Stimulated activated memory B cell treated with anti-CD40 and anti-IgM and Interleukin-4, amounts not matched to agents 10 μg/mL and 1 μg/mL and 100 μg/mL, for 72 hours (primary cell): ENCODE measurements at places on chromosomes 12 and 14.

GRCh38 chr12:72289633-72290032 is 17.5 kb downstream of the TRHDE start:
- ATAC-seq, result no peak

- ATAC-seq, result no peak
Measured at GRCh38 chr14:73462815-73463214, 4.5 kb upstream of the NUMB start.

GRCh38 chr12:29149691-29150281 is 708 bp downstream of the FAR2 start:
- ATAC-seq, result no peak

GRCh38 chr12:92444763-92445162 is 258.0 kb upstream of the PLEKHG7 start:
- ATAC-seq, result peak; percentile 86

GRCh38 chr14:98932431-98933325 is 339.3 kb downstream of the BCL11B start:
- ATAC-seq, result no peak

DNA sequence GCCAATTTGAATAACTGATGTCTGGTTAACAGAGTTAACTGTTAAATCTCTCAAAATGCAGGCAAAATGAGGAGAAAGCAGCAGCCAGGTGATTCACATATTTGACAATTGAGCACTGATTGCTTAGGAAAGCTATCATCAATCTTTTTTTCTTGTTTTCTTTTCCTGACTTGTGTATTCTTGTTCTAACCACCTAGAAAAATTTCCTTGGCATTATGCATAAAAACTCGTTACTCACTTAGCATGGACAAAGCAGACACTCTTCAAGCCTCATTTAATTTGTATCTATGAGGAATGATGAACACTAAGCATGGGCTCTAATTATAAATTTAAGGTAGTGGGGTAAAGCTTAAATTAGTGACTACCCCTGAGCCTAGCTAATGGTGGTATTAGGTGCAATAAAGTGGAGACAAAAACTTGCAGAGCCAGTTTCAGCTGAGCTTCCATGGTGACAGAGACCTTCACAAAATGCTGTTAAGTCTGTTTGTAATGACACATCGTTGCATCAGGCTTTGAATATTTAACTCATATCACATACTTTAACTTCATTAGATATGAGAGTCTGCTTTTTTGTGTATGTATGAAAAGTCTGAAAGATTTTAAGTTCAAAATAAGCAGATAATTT is 52.0 kb downstream of the RASSF9 start:
- ATAC-seq, result no peak

DNA sequence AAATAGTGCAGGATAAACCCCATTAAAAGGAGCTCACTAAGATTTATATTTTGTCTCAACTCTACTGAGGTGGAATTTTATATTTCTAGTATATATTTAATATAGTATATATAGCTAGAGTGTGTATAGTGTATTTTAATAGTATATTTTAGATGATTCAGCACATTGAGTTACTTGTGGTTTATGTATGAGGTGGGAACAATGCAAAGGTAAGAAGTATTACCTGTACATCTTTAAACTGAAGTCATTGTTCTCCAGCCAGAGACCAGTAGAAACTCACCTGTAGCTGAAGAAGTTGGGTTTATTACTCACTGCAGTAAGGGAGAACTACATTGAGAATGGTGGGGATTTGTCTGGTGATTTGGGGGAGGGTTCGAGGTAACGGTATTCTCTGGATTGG is 15.9 kb downstream of the ETNK1 start:
- ATAC-seq, result no peak

DNA sequence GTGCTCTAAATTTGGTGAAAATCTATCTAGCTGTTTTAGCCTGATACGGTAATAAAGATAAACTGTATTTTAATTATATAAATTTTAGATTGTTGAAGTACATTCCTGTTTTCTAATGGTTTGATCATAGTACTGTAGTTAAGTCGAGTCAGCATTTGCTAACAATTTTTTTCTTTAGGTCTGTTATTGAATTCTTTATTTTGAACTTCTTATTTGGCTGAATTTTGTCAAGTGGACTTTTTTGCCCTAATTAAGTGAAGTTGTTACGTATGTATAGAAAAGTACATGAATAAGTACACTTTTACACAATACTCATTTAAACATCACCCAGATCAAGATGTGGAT is 66.8 kb downstream of the VRK1 start:
- no peak for ATAC-seq

- no peak for ATAC-seq
Measured at GRCh38 chr14:105184461-105184860, 3.3 kb upstream of the NUDT14 start.

DNA sequence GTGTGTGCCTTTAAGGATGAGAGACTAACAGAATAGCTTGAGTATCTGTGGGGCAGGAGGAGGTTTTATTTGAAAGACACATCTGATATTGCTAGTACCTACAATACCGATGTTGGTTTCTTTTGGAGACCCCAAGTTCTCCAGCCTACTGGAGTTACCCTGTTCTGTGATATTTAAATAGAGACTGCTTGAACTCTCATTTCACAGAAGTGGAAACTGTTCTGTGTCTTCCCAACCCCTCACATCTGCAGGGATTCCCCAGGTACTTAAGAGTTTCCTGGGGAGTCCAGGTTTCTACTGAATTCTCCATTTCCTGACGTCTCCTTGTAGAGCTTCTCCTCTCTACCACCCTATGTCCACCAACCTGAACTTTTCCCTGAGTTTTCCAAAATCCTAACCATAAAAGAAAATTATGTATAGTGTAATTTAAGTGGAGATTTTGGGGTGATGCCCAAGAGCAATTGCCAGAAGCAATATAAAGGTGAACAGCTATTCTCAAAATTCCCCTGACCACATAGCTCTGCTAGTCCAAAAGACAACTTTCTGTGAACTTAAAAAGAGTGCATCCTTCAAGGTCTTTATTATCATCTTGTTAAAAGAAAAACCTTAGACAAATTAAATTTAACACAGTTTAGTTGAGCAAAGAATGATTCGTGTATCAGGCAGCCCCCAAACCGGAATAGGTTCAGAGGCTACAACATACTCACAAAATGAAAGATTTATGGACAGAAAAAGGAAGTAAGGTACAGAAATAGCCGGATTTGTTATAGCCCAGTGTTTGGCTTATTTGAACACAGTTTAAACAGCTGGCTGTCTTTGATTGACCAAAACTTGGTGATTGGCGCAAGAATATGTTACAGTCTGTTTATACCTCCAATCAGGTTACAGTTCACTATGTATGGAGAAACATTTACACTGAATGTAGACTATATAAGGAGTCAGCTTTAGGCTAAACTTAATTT is 373.4 kb downstream of the NUAK1 start:
- no peak for ATAC-seq

- no peak for ATAC-seq
Measured at GRCh38 chr14:75699331-75699730, 38.3 kb downstream of the TTLL5 start.

GRCh38 chr12:9897535-9897934 is 16.2 kb downstream of the KLRF2 start:
- no peak for ATAC-seq

GRCh38 chr14:49861699-49862088 is 9.1 kb upstream of the NEMF start:
- peak; percentile 44 for ATAC-seq

- ATAC-seq, result no peak
Measured at GRCh38 chr14:105685003-105685402, 158.6 kb downstream of the TMEM121 start.

DNA sequence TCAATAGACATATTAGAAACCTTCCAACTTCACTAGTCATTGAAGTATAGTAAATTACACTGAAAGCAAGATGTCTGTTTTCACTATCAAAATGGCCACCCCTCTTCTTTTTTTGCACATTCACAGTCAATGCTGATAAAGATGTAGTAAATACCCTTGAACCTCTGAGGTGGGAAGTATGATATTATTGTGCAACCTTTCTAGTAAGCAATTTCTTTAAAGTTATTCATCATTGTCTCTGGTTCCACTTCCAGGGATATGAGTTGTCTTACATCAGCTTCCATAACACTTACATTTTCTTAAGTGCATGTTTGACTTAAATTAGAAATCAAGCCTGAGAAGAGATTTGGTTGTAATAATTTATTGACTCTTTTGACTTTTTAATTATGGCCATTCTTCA is 453.9 kb upstream of the MGAT4C start:
- ATAC-seq, result no peak

- no peak for ATAC-seq
Measured at GRCh38 chr14:91383439-91383838, 34.2 kb downstream of the CCDC88C start.

- ATAC-seq, result no peak
Measured at GRCh38 chr14:44576356-44576755, 69.3 kb upstream of the FSCB start.

DNA sequence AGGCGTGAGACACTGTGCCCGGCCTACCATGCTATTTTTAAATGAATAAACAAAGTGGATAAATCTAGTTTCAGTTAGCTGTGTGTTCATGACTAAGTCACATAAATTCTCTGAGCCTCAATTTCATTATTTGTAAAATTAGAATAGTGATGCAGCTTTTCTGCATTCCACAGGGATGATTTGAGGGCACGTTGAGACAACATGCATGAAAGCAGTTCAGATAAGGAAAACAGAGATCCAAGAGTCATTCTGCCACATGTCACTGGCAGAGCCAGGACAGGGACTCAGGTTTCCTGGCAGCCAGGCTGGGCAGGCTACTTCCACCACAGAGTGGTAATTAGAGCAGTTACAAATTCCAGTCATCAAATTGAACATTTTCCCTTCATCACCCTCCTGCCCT is 2.9 kb upstream of the PPP4R4 start:
- no peak for ATAC-seq

- peak; percentile 69 for ATAC-seq
Measured at GRCh38 chr14:70642303-70643235, 853 bp downstream of the TTC9 start.

- ATAC-seq, result peak; percentile 20
Measured at GRCh38 chr12:93851257-93851671, 174.1 kb downstream of the CRADD start.

- ATAC-seq, result no peak
Measured at GRCh38 chr12:110198386-110198785, 74.2 kb downstream of the IFT81 start.

DNA sequence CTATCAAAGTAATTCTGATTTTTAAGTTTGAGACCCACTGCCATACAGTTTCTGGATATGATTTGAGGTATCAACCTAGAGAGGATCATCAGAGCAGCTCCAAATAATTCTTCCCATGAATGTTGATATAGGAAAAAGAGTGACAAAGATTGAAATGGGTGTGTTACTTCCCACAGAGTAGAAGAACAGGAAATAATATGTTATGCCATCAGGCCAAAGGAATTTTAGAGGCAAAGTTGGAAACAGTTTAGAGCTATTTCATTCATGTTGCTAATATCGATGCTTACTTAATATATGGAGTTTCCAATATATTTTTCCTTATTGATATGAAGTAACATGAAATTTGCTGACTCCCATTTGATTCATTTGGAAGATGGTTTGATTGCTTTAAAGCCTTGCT is 8.9 kb upstream of the MSRB3 start:
- no peak for ATAC-seq

DNA sequence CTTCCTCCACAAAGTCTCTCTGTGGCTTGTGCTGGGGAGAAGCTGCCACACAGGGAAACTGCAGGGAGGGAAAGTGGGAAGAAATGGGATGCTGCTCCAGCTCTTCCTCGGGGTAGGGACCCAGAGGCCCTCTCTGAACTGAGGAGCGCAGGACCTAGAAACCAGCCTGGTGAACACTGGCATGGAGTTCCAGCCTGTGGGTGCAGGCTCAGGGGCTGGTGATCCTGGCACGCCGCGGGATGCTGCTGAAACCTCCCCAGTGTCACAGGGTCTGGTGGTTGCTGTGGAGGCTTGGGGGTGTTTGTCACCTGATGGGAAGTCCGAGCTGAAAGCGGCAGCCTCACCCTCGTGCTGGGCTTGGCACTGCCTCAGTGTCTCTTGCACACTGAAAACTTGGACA is 5.2 kb upstream of the KRT75 start:
- no peak for ATAC-seq

DNA sequence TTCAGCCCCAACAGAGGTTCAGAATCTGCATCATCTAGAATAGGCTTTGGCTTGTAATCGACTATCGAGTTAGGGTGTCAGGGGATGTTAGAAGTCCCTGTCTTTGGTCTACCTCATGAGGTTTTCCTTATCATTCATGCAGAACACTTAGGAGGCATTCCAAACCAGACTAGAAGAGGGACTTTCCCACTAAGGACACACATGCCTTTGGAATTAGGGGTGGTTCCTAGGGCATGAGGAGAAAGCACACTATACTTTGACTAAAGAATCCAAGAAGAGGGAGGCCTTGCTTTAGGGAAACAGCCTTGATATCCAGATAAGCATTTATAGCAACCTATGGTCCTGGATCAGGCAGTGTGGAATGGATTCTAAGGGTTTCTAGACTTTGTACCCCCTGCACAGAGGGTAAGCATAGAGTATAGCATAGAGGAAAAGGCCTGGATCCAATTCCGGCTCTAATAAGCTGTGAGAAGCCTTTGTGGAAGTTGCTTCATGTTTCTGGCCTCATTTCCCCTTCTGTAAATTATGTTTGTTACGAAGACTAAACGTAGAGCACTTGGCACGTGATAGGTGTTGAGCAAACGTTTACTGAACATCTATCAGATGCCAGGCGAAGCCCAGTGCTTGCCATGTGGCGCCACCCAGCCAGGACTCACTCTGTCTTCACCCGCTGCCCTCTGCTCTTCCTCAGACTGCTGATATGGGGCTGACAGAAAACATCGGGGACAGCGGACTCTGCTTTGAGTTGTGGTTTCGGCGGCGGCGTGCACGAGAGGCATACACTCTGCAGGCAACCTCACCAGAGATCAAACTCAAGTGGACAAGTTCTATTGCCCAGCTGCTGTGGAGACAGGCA is 13.2 kb downstream of the ZNF219 start:
- ATAC-seq, result no peak

DNA sequence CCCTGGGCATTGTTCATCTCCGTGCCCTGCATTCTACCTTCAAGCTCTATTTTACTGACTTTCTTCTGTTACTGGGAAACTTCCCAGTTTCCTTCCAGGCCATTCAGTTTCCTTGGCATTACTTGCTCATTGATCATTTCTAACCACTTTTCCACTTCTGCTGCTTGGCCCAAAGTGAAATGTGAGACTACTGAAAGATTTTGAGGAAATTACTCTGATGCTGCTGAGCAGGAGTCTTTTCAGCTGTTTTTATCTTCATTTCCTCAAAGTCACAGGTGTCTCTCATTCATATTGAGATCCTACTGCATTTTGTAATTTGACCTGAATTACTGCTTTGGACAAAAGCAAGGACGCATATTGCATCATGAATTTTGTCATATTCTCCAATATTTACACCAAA is 26.4 kb upstream of the DBX2 start:
- no peak for ATAC-seq

- ATAC-seq, result no peak
Measured at GRCh38 chr14:53743371-53743770, 213.3 kb downstream of the BMP4 start.

GRCh38 chr12:6570264-6570887 is 2.3 kb upstream of the NOP2 start:
- ATAC-seq, result no peak
